ENCODE measurements at places on chromosomes 4 and X.

GRCh38 chr4:162586266-162586665 lies 422.5 kb upstream of the FSTL5 start:
- no peak for DNase-seq

DNA sequence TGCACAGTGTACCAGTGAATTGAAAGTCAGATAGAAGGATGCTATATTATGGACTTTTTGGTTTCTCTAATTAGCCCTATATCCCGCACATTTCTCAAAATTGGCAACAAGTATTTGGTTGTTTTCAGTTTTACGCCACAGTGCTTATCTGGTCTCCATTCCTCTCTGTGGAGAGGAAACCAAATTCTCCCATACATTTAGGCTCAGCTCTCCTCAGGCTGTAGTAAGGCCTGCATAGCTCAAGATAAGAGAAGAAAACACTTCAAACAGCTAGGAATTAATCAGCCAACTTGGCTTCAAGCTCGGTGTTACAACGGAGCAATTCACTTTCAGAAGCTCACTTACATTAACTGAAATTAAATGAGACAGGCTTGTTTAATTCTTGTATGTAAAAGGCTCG lies 263.2 kb downstream of the PDHA2 start:
- no peak for DNase-seq

DNA sequence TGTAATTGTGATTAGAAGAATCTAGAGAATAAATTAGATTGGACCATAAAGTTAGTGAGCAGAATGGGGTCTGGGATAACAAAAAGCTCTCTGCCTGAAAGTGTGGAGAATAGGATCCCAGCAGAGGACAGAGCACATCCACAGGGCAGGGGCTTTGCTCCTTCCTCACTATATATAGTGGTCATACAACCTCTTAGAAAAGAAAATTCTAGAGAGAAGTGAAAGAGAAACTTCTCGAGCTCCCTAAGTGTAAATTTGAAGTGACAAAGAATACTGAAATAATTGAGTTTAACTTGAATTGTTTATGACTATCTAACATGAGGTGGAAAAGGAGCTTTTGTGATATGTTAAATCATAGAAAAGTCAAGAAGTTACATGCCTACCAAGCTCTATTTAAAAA lies 14.9 kb downstream of the ADAM29 start:
- no peak for DNase-seq

DNA sequence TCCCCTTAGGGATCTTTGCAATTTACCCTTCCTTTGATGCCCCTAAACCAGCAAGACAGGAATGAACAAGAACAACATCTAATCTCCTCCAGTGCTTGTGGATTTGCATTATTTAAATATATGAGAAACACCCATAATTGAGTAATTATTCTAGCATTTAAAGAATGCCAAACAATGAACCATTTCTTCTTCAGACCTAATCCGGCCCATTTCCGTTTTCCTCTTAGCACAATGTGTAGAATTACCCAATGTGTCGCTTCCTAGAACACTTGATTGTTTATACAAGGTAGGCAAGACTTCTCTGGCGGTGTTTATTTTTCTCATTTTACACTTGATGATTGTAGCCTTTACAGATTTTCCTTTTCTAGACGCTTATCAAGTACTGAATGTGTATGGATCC lies 43.5 kb downstream of the CLDN34 start:
- no peak for DNase-seq

DNA sequence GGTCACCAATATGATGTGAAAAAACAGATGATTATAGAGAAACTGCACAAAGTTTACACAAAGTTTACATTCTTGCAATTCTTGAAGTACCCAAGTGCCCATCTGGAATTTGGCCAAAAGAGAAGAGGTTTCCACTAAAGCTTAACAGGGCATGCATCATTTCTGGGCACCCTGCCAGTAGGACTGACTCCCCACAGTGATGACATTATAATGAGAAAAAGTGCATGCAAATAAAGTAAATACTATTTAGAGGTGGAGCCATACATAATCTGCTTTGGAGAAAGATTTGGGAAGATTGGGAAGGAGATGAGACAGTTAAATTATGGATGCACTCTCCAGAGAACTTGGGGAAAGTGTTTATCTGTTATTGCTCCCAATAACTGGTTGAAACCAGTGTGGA lies 93.7 kb upstream of the TRPC3 start:
- DNase-seq = no peak

DNA sequence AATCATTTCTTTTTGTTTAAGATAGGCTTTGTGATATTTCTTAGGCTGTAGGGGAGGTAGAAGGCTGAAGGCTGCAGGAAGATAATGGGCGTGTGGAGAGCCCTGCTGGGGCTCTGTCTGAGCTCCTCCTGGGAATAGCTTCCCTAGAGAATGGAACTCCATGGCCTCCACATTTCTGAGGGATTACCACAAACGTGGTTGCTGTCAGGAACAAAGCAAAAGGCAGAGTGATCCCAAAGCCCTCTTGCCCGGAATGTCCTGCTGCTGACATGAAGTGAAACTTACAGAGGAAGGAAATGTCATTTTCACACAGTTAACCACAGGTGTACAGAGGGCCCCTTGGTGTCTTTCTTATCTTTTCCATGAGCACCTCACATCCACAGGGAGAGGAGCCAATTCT lies 89.3 kb downstream of the DDIT4L start:
- DNase-seq = no peak

DNA sequence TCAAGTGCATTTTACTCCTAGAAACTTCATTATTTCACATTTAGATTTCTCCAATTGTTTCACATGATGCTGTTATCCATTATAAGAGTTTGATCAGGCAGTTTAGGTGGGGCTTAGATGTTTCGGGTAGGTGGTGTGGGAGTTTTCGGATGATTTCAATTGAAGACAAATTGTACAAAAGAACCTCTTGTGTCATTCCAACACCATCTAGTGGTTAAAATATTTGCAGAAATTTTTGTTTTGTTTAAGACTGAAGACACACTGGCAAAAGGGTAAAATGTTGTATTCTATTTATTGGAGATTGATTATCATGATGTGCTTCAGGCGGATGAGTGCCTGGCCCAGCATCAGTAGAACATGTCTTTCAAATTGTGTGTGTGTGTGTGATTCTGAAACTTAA lies 212.7 kb downstream of the SH3BGRL start:
- no peak for DNase-seq

- no peak for DNase-seq
Observed at GRCh38 chrX:10217198-10217597, 60.4 kb downstream of the CLCN4 start.

DNA sequence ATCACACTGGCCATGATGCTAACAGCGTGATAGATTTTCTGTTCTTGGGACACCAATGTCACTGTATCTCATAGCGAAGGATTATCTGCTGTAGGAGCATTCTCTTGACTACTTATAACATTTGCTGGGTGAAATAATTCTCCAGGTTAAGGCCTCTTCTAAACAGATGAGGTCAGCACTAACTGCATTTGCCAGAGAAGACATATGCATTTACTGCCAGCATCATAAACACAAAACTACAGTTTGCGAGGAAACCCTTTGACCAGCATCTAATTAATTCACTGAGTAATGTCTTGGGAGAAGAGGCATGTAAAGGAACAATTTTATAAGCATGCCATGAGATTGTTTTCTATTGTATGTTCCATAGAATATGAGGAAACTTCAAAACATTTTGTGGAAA lies 13.9 kb downstream of the TBC1D1 start:
- DNase-seq = no peak

- DNase-seq = no peak
Observed at GRCh38 chrX:146224442-146224841, 406.8 kb downstream of the SLITRK2 start.

DNA sequence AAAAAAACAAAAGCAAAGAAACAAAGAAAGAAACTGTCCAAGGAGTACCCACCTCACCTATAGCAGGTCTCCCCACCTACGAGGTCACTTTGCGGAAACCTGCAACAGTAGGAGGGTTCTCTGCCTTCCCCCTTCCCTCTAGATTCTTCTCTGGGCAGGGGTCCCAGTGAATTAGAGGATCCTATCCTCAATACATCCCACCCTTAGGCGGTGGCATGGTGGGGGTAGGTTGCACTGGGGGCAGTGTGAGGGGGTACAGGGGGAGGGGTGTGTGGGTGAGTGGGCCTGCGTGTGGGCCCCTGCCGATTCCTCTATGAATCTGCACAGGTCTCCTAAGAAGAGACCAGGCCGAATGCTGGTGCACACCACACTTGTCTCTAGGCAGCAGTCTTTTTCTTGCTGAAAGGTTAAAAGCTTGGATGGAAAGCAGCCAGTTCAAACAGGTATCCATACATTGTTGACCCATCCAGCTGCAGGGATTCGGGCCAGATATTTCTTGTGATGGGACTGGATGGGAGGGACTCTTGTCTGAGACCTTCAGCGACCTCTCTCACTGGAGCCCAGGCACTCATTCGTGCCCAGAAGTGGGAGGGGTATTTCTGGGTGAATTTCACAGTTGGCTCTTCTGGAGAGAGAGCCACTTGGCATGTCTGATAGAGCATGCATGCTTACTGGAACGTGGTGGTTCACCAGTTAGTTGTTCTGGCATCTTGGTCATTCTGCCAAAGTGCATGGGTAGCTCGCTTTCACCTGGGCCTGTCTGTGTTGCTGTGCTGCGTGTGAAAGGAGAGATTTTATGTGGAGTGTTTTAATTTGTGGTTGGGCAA lies 65.6 kb downstream of the NBDY start:
- DNase-seq = no peak

DNA sequence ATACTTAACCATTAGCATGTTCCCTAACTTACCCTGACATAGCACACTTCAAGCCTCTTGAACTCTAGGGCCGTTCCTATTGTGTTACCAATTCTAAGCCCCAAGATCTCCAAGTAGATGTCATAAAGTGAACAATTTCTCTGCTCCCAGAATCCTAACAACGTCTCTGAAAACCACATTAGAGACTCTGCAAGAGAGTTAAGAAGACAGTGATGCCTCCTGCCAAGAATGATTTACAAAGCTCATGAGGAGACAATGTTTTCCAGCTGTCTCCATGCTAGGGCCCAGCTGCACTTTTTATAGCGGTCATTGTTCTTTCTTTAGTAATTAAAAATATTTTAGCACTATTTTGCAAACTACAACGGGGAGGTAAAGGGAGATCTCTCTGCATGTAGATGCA lies 358.4 kb downstream of the PPP3CA start:
- no peak for DNase-seq

DNA sequence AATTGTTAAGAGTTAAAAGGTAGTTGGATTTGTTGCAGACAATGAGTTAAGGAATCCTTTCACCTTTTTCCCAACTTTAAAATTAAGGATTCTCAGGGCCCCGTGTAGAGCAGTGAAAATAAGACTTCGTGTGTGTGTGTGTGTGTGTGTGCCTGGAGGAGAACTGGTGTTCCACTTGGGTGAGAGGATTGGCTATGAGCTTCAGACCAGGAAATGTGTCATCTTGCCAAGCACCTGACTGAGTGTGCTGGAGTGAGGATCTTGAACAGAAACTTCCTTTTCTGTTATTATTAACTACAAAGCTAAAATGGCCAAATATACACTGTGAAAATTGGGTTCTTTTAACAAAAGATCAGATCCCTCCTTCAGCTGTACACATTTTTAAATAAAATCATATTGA lies 113.1 kb upstream of the VCX2 start:
- DNase-seq = no peak

GRCh38 chr4:152935143-152935542 lies 980 bp upstream of the FHDC1 start:
- DNase-seq = no peak

- no peak for DNase-seq
Observed at GRCh38 chr4:20901851-20902250, 201.6 kb downstream of the PACRGL start.

Data from stimulated activated CD8-positive, alpha-beta memory T cell treated with anti-CD3 and anti-CD28 coated beads, Interleukin-4, amount 100 ng/mL, for 4 hours (primary cell).